ENCODE measurements at places on chromosomes 6 and 20.
A peak's percentile ranks its signal among the peaks of the same experiment; 100 is the strongest.

GRCh38 chr6:34616227-34616585 is 60.1 kb upstream of the SPDEF start:
- no peak for DNase-seq
- no peak overlapping the region for H3K4me3 ChIP-seq
- no peaks in the 10 kb centered on the region for H3K27me3 ChIP-seq
- H3K27ac ChIP-seq: no peak overlapping the region
- H3K36me3 ChIP-seq: peaks cover 2% of the 10 kb centered on the region

- no peak overlapping the region for H3K4me3 ChIP-seq
- H3K27me3 ChIP-seq: peaks cover 14% of the 10 kb centered on the region
- H3K27ac ChIP-seq: no peak overlapping the region
- DNase-seq: no peak
- H3K4me1 ChIP-seq: no peaks in the 10 kb centered on the region
Measured at GRCh38 chr20:51098284-51098810, 75.4 kb upstream of the KCNG1 start.

DNA sequence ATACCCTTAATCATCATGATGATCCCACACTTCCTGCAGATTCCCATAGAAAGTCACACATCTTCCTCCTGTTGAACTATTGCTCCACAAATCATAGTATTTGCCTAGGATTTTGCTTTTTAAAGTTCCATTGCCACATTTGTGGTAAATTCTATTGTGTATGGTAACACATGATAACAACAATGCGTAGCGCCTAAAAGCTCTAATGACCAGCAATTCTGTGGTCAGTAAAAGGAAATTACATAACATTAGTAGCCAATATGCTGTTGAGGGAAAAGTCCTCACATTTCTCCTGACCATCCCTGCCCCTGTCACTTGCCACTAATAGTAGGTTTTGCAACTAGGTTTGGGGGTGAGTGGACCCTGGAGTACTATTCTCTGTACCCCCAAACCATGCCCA is 31.8 kb upstream of the PDE7B start:
- no peaks in the 10 kb centered on the region for H3K27me3 ChIP-seq
- H3K4me3 ChIP-seq: no peak overlapping the region
- DNase-seq: no peak
- H3K4me1 ChIP-seq: no peaks in the 10 kb centered on the region
- H3K27ac ChIP-seq: no peak overlapping the region

DNA sequence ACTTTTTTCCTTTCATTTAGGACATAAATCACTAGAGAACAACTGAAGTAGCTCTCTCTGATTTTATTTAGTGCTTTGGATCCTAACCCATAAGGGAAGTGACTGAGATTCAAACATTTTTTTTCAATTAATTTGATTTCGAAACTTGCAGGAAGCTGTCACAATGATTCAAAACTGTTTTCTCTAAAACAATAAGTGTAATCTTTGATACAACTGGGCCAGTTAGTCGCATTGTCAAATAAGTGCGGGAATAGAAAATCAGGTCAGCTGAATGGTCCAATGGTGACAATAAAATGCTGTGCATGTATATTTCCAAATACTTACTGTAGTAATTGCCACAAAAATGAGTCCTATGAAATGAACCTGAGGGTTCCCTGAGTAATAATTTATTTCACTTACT is 930.8 kb downstream of the TFAP2A start:
- DNase-seq: no peak
- no peak overlapping the region for H3K27ac ChIP-seq
- no peaks in the 10 kb centered on the region for H3K27me3 ChIP-seq
- no peaks in the 10 kb centered on the region for H3K36me3 ChIP-seq

- H3K36me3 ChIP-seq: peaks cover 15% of the 10 kb centered on the region
- peak overlapping the region; percentile 94 for H3K27ac ChIP-seq
- no peak for DNase-seq
- peaks cover 15% of the 10 kb centered on the region for H3K27me3 ChIP-seq
Measured at GRCh38 chr20:25056690-25057233, 1.2 kb downstream of the ACSS1 start.

DNA sequence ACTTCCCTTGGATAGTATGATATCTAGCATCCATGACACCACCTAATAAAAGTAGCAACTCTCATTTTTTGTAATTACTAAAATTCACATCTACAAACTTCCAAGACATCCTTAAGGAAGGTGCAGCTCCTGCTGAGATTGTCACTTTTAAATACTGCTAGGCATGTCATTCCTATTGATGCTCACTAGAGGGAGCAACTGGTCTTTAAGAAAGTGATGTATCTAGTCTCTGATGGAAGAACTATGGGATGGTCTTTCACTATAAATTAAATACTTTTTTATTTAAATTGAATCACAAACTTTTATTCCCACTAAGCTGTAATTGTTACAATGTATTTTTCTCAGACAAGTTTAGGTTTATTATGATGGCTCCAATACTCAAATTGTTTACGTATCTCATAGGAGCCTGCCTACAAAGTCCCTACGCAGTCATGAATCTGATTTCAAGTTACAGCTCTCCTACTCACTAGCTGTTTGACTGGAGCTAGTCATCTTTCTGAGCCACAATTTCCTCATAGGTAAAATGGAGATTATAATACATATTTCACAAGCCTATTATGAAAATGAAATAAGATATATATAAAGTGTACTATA is 8.1 kb upstream of the TSPYL1 start:
- H3K27ac ChIP-seq: no peak overlapping the region
- no peaks in the 10 kb centered on the region for H3K4me1 ChIP-seq
- H3K27me3 ChIP-seq: no peaks in the 10 kb centered on the region
- H3K36me3 ChIP-seq: no peaks in the 10 kb centered on the region
- no peak overlapping the region for H3K4me3 ChIP-seq
- DNase-seq: no peak

DNA sequence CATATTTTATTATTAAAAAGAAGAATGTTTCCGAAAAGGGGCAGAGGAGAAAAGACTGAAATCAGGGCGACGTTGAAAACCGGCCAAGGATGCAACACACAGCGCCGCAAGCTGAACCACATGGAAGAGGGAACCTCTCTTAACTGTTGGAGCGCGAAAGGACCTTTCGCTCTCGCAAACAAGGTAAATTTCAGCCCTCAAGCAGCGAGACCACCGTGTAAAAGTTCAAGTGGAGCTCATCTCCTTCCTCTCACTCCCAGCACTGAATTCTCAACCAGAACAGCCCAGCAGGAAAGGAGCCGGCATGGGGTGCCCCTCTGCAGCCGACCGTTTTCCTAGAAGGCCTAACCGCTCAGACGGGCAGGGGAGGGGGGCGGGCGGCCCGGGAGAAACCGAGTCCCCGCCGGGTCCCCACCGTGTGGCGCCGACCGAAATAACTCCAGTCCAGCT is 621 bp downstream of the GPR63 start:
- peaks cover 53% of the 10 kb centered on the region for H3K27me3 ChIP-seq
- peaks cover 25% of the 10 kb centered on the region for H3K4me1 ChIP-seq
- peaks cover 1% of the 10 kb centered on the region for H3K36me3 ChIP-seq
- H3K4me3 ChIP-seq: peak overlapping the region; percentile 89
- DNase-seq: no peak
- H3K27ac ChIP-seq: peak overlapping the region; percentile 86

DNA sequence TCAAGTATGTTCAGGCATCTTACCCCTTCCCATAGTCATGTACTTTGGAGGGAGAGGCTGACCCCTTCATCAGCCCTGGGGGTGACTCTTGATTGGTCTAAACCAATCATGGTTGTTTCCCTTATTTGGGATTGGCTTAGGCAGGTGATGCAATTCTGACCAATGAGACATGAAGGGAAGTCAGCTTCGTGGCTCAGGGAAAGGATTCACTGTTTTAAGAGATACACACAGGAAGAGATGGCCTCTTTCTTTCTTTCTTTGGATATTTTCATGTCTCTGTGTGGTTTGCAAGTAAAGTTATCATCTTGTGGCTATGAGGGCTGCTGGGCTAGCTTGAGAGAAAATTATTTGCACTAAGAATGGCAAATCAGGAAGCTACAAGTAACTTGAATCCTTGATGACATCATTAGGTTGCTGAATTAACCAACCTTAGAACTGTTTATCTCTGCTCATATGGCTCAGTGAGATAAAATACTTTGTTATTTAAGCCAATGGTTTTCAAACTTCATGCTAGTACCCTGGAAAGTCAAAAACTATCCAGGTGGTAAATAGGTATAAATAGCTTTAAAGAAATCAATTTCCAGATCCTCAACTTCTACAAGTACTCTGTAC is 144.2 kb upstream of the CENPW start:
- peaks cover 8% of the 10 kb centered on the region for H3K36me3 ChIP-seq
- no peaks in the 10 kb centered on the region for H3K27me3 ChIP-seq
- no peak for DNase-seq
- no peak overlapping the region for H3K27ac ChIP-seq

- no peak overlapping the region for H3K4me3 ChIP-seq
- no peak for DNase-seq
- no peaks in the 10 kb centered on the region for H3K36me3 ChIP-seq
- no peak overlapping the region for H3K27ac ChIP-seq
Measured at GRCh38 chr20:49990271-49990720, 7.5 kb downstream of the SNAI1 start.

- DNase-seq: no peak
- H3K27ac ChIP-seq: no peak overlapping the region
- H3K27me3 ChIP-seq: no peaks in the 10 kb centered on the region
- H3K36me3 ChIP-seq: peaks cover 37% of the 10 kb centered on the region
- H3K4me1 ChIP-seq: no peaks in the 10 kb centered on the region
- H3K4me3 ChIP-seq: no peak overlapping the region
Measured at GRCh38 chr6:121260651-121261102, 73.6 kb downstream of the TBC1D32 start.

- no peaks in the 10 kb centered on the region for H3K4me1 ChIP-seq
- no peak overlapping the region for H3K4me3 ChIP-seq
- no peak for DNase-seq
- no peaks in the 10 kb centered on the region for H3K36me3 ChIP-seq
Measured at GRCh38 chr6:56765494-56765893, 122.8 kb upstream of the DST start.

All from activated CD4-positive, alpha-beta T cell treated with anti-CD3 and anti-CD28 coated beads, Interleukin-2, amount 10 ng/mL, durations not matched to agents 7 days and 5 days (primary cell).